DND-41 (cell line): ENCODE measurements at places on chromosomes 12 and 14.

DNA sequence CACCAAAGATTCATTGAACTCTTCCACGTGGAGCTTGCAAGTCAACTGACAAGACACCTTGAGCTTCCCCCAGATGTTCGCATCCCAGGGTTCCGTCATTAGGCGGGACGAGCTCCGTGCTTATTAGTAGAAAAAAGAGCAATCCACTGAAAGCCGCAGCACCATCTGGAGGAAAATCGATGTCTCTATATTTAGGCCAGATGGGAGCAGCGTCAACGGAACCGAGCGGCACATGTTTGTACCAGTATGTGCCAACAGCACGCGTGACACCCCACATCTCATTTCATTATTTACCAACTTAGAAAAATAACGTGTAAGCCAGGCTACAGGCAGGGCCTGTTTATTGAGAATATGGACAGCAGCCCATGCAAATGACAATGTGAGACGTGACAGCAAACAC is 45.8 kb upstream of the TMEM132D start:
- H3K27me3 ChIP-seq = no peaks in the 10 kb centered on the region
- H3K36me3 ChIP-seq = no peaks in the 10 kb centered on the region

DNA sequence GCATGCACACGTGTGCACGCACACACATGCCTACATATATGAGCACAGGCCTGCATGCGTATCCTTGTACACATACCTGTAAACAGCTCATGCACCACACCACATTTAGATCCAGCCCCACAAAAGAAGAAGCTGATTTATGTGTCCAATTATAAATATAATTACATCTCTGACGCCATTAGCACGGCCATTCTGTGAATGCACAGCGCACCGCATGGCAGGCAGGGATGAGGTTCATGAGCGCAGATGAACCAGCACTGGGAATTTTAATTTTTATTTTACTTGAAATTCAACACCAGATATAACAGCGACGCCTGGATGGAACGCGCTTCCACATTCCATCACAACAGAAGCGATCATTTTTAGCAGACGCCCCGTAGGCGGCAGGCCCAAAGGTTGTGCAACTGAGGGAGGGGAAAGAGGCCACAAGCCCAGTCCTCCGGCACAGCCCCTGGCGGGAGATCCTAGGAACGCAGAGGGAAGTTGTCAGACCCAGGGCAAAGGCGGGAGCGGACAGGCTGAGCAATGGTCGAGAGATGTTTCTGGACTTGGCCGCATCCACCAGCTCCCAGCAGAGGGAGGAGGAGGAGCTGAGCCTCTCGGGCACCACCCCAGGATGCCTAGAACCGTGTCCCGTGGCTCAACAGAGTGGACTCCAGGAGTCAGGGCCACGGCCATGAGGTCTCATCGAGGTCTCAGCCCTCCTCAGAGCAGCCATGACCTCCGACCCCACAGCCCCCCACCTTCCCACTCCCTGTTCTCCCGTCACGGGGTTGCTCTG is 37.9 kb upstream of the GALNT9 start:
- no peak overlapping the region for H3K27ac ChIP-seq
- DNase-seq = no peak
- H3K4me1 ChIP-seq = no peaks in the 10 kb centered on the region

- H3K27ac ChIP-seq = no peak overlapping the region
- no peak overlapping the region for H3K4me3 ChIP-seq
- no peaks in the 10 kb centered on the region for H3K27me3 ChIP-seq
These were observed 98.7 kb upstream of the PLXNC1 start for GRCh38 chr12:94049718-94050117.

GRCh38 chr12:74527491-74527890 is 10.1 kb upstream of the ATXN7L3B start:
- no peak overlapping the region for H3K4me3 ChIP-seq
- DNase-seq = no peak
- H3K36me3 ChIP-seq = no peaks in the 10 kb centered on the region
- no peaks in the 10 kb centered on the region for H3K27me3 ChIP-seq

- H3K27me3 ChIP-seq = no peaks in the 10 kb centered on the region
- no peaks in the 10 kb centered on the region for H3K4me1 ChIP-seq
- H3K27ac ChIP-seq = no peak overlapping the region
- H3K36me3 ChIP-seq = no peaks in the 10 kb centered on the region
- DNase-seq = no peak
- no peak overlapping the region for H3K4me3 ChIP-seq
These were observed 13.5 kb upstream of the TAS2R46 start for GRCh38 chr12:11075642-11076041.

GRCh38 chr12:21696625-21697024 is 39.0 kb upstream of the LDHB start:
- DNase-seq = no peak
- no peaks in the 10 kb centered on the region for H3K36me3 ChIP-seq
- peaks cover 1% of the 10 kb centered on the region for H3K27me3 ChIP-seq
- no peak overlapping the region for H3K27ac ChIP-seq
- H3K4me3 ChIP-seq = no peak overlapping the region

- H3K4me1 ChIP-seq = no peaks in the 10 kb centered on the region
- no peak overlapping the region for H3K4me3 ChIP-seq
- H3K27ac ChIP-seq = no peak overlapping the region
- no peaks in the 10 kb centered on the region for H3K36me3 ChIP-seq
These were observed 44.8 kb upstream of the PRMT8 start for GRCh38 chr12:3446235-3446634.

GRCh38 chr12:105090361-105090760 is 6.1 kb upstream of the ALDH1L2 start:
- no peaks in the 10 kb centered on the region for H3K27me3 ChIP-seq
- no peak for DNase-seq
- H3K4me1 ChIP-seq = no peaks in the 10 kb centered on the region
- H3K4me3 ChIP-seq = no peak overlapping the region
- H3K36me3 ChIP-seq = no peaks in the 10 kb centered on the region

DNA sequence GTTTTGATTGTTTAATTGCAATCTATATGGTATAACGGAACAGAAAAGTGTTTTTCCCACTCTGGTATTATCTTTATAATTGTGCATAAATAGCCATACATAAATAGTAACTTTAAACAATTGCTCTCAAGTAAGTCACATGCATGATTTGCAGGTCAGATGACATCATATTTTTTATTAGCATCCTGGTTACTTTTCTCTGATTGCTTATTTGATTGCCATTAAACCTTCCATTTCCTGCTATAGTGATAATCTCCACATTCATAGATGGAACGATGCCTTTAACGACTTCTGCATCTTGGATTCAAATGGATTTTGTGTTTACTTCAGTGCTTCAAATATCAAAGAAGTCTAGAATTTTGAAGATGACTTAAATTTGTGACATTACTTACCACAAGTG is 3.5 kb upstream of the KLRK1 start:
- H3K4me3 ChIP-seq = no peak overlapping the region
- no peaks in the 10 kb centered on the region for H3K36me3 ChIP-seq
- no peak overlapping the region for H3K27ac ChIP-seq
- H3K27me3 ChIP-seq = no peaks in the 10 kb centered on the region
- no peaks in the 10 kb centered on the region; the same call in 1 of the 2 replicates for H3K4me1 ChIP-seq

GRCh38 chr12:108616941-108617858 is 16.5 kb downstream of the SELPLG start:
- H3K36me3 ChIP-seq = peaks cover 8% of the 10 kb centered on the region
- peaks cover 24% of the 10 kb centered on the region for H3K4me1 ChIP-seq
- H3K27ac ChIP-seq = peak overlapping the region; percentile 75
- no peak overlapping the region for H3K4me3 ChIP-seq
- H3K27me3 ChIP-seq = no peaks in the 10 kb centered on the region
- DNase-seq = peak; percentile 88

- no peak overlapping the region for H3K4me3 ChIP-seq
- no peaks in the 10 kb centered on the region for H3K36me3 ChIP-seq
- peaks cover 68% of the 10 kb centered on the region for H3K4me1 ChIP-seq
- H3K27ac ChIP-seq = no peak overlapping the region; the same call in 1 of the 2 replicates
- DNase-seq = no peak
- no peaks in the 10 kb centered on the region for H3K27me3 ChIP-seq
These were observed 69.1 kb upstream of the EGLN3 start for GRCh38 chr14:34020014-34020413.

DNA sequence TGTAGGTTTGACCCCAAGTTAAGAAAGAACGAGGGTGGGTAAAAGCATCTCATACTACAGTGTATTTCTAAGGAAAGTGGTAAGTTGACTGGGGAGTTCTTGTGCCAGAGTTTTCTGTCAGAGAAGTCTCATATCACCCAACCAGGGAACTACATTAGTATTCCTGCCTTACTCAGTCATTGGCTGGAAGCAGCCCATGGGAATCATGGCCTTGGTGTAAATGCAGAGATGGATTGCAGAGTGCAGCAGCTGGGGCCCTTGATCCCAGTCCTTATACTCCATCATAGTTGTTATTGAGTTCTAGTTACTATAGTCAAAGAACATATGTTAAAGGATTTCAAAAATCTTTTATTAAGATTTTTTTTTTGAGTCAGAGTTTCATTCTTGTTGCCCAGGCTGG is 105.8 kb downstream of the MNAT1 start:
- no peak overlapping the region for H3K27ac ChIP-seq
- H3K27me3 ChIP-seq = no peaks in the 10 kb centered on the region
- peaks cover 20% of the 10 kb centered on the region for H3K36me3 ChIP-seq
- no peak overlapping the region for H3K4me3 ChIP-seq

- no peak overlapping the region for H3K27ac ChIP-seq
- no peak overlapping the region for H3K4me3 ChIP-seq
- H3K36me3 ChIP-seq = no peaks in the 10 kb centered on the region
- DNase-seq = no peak
- no peaks in the 10 kb centered on the region for H3K4me1 ChIP-seq
These were observed 25.6 kb downstream of the FRMD6 start for GRCh38 chr14:51677266-51677665.

DNA sequence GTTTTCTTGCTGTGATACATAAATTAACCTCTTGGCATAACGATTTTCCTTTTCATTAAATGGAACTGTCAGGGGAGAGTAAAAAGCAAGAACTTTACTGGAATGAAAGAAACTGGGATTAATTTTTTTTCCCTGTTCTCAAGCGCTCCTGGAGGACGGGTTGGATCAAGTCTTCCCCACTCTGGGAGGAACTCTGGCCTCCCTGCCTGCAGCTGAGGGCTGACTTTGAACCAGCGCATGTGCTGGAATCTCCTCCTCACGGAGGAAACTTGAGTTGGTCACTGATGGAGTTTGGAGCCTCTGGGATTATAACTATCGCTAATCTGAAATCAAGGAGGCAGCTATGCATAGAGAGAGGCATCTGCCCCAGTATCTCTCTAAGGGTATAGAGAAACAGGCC is 406.4 kb upstream of the TMEM132C start:
- no peak overlapping the region for H3K27ac ChIP-seq
- H3K27me3 ChIP-seq = no peaks in the 10 kb centered on the region
- no peaks in the 10 kb centered on the region for H3K36me3 ChIP-seq
- DNase-seq = no peak
- no peaks in the 10 kb centered on the region for H3K4me1 ChIP-seq
- no peak overlapping the region for H3K4me3 ChIP-seq
